ENCODE measurements at places on chromosomes 16 and 17.

DNA sequence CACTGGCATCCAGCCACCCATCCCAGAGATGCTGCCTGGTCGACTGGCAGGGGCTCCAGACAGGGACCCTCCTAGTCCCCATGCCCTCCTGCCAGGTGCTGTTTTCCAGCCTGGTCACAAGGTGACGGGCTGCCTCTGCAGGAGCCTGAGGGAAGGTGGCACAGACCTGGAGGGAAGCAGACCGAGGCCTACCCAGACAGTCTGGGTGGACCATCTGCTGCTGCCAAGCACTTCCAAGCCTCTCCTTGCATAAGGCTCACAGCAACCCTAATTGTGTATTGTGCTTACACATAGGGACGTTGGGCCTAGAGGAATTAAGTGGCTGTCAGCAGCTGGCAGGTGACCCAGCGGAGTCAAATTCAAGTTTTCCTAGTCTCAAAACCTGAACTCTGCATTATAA lies 90.1 kb upstream of the KCNJ18 start:
- no peak for DNase-seq

DNA sequence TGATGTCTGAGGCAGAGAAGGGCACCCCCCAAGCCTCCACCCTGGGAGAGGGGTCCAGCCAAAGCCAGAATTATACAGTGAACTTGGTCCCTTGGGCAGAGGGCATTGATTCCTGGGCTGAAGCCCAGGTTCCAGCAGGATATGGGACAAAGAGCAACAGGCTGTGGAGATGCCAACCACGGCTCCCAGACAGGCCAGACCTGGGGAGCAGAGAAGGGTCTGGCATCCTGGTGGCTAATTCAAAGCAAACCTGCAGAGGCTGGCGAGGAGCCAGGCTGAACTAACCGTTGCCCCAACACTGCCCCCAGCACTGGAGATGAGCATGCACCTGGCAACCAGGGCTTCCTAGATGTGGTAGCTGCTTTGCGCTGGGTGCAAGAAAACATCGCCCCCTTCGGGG lies 3.0 kb downstream of the CES3 start:
- no peak for DNase-seq

- DNase-seq, result no peak
Observed at GRCh38 chr16:27445502-27446175, 43.7 kb downstream of the IL21R start.

DNA sequence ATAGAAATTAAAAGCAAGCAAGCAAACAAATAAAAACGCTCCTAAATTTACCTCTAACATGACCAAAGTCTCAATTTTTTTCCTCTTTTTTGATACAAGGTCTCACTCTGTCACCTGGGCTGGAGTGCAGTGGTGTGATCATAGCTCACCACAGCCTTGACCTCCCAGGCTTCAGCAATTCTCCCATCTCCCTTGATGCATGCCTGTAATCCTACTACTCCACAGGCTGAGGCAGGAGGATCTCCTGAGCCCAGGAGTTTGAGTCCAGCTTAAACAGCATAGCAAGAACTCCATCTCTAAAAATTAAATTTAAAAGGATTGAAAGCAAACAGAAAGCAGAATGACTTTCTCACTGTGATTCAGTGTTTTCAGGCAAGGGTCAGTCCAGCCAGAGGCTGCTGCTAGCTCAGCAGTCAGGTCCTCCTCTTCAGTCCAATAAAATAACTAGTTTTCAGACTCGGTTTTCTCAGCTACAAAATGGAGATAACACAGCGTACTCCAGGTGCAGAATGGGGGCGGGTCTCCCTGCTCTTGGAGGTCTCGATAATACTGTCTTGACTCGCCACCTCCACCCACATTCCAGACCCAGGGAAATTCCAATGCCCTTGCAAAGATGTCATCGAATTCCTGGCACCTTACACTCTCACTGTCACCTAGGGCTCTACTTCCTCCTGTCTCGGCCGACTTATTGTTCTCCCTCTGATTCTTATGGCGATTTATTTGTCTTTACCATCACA lies 20.7 kb upstream of the MRTFB start:
- peak; percentile 77 for DNase-seq

DNA sequence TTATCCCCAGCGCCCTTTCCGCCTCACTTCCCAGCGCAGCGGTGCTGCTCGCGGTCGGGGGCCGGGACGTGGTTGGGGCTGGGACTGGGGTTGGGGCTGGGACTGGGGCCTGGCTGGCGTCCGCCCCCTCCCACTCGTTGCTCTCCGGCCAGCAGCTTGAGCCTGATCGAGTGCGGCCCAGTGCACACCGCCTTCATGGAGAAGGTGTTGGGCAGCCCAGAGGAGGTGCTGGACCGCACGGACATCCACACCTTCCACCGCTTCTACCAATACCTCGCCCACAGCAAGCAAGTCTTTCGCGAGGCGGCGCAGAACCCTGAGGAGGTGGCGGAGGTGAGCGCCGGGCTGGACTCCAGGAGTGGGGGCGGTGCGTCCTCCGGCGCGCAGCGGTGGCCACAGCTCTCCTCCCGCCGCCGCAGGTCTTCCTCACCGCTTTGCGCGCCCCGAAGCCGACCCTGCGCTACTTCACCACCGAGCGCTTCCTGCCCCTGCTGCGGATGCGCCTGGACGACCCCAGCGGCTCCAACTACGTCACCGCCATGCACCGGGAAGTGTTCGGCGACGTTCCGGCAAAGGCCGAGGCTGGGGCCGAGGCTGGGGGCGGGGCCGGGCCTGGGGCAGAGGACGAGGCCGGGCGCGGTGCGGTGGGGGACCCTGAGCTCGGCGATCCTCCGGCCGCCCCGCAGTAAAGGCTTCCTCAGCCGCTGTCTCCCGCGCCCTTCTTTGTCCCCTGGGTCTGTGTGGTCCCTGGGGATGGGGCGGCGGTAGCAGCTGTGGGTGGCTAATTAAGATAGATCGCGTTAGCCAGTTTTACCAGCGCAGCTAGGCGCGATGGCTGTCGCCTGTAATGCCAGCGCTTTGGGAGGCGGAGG lies 1.8 kb downstream of the HSD17B1 start:
- peak; percentile 40 for DNase-seq

GRCh38 chr16:66948837-66949225 lies 12.2 kb upstream of the CES3 start:
- no peak for DNase-seq

DNA sequence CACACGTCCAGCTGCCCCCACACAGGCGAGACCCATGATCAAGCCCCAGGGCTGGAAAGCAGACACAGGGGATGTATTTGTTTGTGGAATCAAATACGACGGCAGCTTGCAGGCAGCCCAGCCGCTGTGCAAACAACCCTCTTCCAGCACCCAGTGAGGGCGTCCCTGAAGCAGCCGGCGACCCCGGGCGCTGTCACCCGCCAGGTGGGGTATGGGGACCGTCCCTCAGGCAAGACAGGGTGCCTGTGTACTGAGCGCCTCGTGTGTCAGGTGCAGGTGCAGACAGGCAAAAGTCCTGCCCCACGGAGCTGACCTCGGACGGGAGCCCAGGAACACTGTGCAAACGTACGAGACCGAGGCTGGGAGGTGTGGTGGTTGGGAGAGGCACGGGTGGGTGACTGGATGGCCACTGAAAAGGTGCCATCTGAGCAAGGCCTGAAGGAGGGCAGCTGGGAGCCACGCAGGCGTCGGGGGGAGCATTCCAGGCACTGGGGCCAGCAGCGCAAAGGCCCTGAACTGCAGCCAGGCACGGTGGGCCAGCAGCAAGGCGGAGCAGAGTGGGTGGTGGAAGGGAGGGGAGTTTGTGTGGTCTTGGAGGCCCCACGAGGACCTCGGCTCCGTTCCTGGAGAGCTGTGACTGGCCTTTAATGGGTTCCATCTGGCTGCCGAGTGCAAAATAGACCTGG lies 48.5 kb downstream of the CBFA2T3 start:
- DNase-seq, result no peak

GRCh38 chr16:4979736-4980660 lies 21.9 kb downstream of the SEC14L5 start:
- no peak for DNase-seq

- peak; percentile 4 for DNase-seq
Observed at GRCh38 chr16:2296661-2297505, 29.0 kb upstream of the RNPS1 start.

- no peak for DNase-seq
Observed at GRCh38 chr17:20053361-20053964, 44.3 kb downstream of the SPECC1 start.

DNA sequence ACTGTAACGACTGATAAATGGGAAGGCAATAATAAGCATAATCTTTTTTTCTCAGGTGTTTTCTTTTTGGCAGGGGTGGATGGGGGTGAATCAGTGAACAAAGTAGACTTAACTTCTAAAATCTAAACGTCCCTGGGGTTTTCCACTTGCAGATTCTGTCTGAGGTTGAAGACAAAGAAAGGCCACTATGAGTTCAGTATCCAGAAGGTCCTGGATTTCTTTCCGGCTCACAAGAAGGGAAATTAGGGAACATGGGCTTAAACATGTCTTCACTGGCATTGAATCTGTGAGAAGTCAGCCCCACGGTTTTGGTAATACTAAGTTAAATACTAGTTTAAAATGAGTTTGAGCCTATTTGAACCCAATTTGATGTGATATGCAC lies 67.8 kb downstream of the CMC2 start:
- no peak for DNase-seq

Measured in bronchial epithelial cell (primary cell).